Gastroesophageal sphincter (tissue), 4 donors: ENCODE measurements at places on chromosomes 7 and 10. TPM values are rescaled to one million over a fixed set of nuclear protein-coding genes. Genes with fewer than 3 reads are reported as not detected.

The DOCK1 gene
- 52.4 TPM for total RNA-seq

The GIMAP8 gene
- total RNA-seq: 19.1 TPM

The WDR11 gene
- 41.4 TPM for total RNA-seq

The AKR1B15 gene
- not detected for total RNA-seq

The GHRHR gene
- total RNA-seq: not detected

The TDRD1 gene
- total RNA-seq: not detected

The GBX1 gene
- total RNA-seq: not detected

The AOC1 gene
- not detected for total RNA-seq

The MALRD1 gene
- total RNA-seq: 0.50 TPM

The SAMD9L gene
- total RNA-seq: 5.3 TPM

The SEMA3A gene
- 24.6 TPM for total RNA-seq

The PTN gene
- total RNA-seq: 13.2 TPM

The KCP gene
- total RNA-seq: 0.31 TPM

The NRG3 gene
- total RNA-seq: not detected

The PODXL gene
- total RNA-seq: 23.4 TPM

The DLG5 gene
- total RNA-seq: 52.0 TPM

The NODAL gene
- not detected for total RNA-seq

The IFT22 gene
- 25.3 TPM for total RNA-seq

The PLXNA4 gene
- 12.2 TPM for total RNA-seq
